ENCODE measurements at places on chromosomes 16 and 17.

- no peak for DNase-seq
These were observed 130.4 kb downstream of the C16orf78 start for GRCh38 chr16:49504023-49504364.

DNA sequence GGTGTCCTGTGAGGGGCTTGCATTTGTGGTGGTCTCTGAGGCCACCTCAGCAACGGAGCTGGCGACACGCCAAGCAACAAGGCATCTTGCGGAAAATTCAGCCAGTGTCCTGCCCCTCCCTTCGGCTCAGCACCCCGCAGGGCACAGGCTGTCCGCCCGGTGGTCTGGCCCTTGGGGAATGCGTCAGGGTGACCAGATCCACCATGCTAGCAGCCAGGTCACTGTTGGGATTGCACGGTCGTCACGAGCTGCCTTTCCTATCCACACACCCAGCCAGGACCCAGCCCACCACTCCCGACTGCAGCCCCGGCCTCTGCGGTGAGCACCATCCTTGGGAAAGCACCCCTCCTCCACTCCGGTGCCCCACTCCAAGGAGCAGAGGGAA lies 221.2 kb downstream of the NTN1 start:
- no peak for DNase-seq

GRCh38 chr17:72338847-72339790 lies 218.3 kb downstream of the SOX9 start:
- DNase-seq: peak; percentile 95

GRCh38 chr17:48725288-48726064 lies 2.5 kb downstream of the PRAC2 start:
- no peak for DNase-seq

GRCh38 chr17:64460955-64461354 lies 12.0 kb downstream of the MILR1 start:
- DNase-seq: no peak

GRCh38 chr17:52124993-52125392 lies 33.5 kb downstream of the CA10 start:
- peak; percentile 49 for DNase-seq

- no peak for DNase-seq
These were observed 15.4 kb downstream of the CUEDC1 start for GRCh38 chr17:57939797-57940196.

- peak; percentile 12 for DNase-seq
These were observed 21.9 kb downstream of the ACE start for GRCh38 chr17:63498626-63499195.

DNA sequence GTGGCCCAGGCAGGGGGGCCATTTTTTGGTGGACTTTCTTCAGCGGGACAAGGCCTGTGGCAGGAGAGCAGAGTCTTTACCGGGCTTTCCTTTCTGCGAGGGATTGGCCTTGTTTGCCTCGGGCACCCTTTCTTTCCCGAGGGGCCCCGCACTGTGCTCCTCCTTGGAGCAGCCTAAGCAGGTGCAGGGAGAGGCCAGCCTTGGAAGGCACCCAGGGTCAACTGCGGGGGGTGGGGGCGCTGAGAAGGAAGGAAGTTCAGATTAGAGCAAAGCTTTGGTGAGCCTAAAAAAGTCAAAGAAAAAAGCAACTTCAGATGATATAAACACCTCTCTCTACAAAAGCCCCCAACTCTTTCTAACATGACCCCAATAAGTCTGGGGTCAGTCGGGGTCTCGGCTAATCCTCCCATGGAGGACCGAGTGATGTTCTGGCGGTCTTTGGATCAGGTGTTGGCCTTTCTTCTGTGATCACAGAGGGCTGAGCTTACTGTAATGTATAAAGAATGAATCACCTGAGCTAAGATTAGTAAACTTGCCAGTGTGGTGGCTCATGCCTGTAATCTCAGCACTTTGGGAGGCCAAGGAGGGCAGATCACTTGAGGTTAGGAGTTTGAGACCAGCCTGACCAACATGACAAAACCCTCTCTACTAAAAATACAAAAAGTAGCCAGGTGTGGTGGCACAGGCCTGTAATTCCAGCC lies 63.0 kb downstream of the PGS1 start:
- no peak for DNase-seq

GRCh38 chr16:3977376-3977775 lies 96.9 kb upstream of the CREBBP start:
- DNase-seq: no peak

GRCh38 chr16:20906341-20907255 lies 6.0 kb downstream of the LYRM1 start:
- peak; percentile 82 for DNase-seq

GRCh38 chr16:22924492-22924891 lies 110.5 kb downstream of the HS3ST2 start:
- DNase-seq: no peak

GRCh38 chr16:57728336-57729181 lies 7.0 kb upstream of the KATNB1 start:
- DNase-seq: no peak

GRCh38 chr16:67547423-67548264 lies 14.7 kb upstream of the CTCF start:
- no peak for DNase-seq

DNA sequence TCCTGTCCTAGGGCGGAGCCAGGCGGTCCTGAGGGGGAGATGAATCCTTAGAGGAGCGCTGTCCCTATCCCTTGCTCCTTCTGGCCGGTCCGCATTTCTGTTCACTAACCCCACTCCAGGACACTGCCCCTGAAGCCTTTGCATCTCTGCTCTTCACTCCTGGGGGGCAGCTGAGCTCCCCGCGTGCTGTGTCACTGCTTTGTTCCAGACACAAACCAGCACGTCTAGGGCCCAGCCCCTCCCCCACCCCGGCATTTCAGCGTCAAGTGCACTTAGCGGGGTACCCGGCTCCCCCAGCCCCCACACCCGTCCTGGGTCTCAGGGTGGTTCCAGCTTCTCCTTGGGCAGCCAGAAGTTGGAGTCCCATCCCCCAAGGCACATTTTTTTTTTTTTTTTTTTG lies 8.9 kb downstream of the CORO6 start:
- no peak for DNase-seq

- DNase-seq: no peak
These were observed 23.1 kb downstream of the KDM8 start for GRCh38 chr16:27226476-27226875.

- DNase-seq: no peak
These were observed 643.5 kb upstream of the SOX9 start for GRCh38 chr17:71477356-71477755.

- no peak for DNase-seq
These were observed 2.0 kb upstream of the PMFBP1 start for GRCh38 chr16:72173997-72174396.

DNA sequence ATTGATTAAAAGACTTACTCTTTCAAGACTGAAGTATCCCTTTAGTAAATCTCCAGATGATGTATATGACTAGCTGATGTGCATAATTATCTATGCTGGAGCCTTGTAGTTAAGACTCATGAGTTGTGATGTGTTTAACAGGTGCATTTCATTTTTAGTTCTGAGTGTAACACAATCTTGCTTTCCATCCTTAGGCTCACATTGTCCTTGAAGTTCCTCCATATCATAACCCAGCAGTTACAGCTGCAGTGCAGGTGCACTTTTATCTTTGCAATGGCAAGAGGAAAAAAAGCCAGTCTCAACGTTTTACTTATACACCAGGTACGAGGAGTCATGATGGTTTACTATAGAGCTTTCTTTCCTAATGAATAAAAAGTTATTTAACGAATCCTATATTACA lies 52.9 kb downstream of the ESRP2 start:
- DNase-seq: no peak

- peak; percentile 72 for DNase-seq
These were observed 3.4 kb downstream of the NOD2 start for GRCh38 chr16:50696575-50697420.

DNA sequence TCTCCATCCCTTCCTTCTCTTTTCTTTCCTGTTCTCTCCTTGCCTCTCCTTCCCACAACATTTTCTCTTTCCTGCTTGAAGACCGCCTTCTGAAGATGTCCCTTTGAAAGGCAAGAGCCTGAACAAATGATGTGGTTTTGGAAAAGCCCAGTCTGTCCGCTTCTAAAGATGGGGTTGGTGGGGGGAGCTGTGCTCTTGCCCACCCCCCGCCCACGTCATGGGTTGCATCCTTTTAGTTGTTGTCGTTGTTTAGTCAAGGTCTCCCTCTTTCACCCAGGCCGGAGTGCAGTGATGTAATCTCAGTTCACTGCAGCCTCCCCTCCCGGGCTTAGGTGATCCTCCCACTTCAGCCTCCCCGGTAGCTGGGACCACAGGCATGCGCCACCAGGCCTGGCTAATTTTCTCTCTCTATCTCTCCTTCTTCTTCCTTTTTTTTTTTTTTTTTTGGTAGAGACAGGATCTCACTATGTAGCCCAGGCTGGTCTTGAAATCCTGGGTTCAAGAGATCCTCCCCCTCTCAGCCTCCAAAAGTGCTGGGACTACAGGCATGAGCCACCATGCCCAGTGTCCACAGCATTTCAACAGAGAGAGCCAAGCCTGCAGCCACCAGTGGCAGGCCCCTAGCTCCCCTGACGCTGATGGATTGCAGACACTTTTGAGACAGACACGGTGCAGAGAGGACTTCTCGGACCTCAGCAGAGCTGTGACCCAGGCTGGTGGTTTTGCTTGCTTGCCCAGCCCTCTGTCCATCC lies 26.0 kb upstream of the CIBAR2 start:
- no peak for DNase-seq

- no peak for DNase-seq
These were observed 485.8 kb downstream of the SLC39A11 start for GRCh38 chr17:72606656-72607055.

- DNase-seq: no peak
These were observed 5.1 kb downstream of the PRSS22 start for GRCh38 chr16:2852731-2853507.

All from HT1080 (cell line).